ENCODE measurements at places on chromosomes 12 and 14. TPM values are rescaled to one million over a fixed set of nuclear protein-coding genes. Genes with fewer than 3 reads are reported as not detected.
A peak's percentile ranks its signal among the peaks of the same experiment; 100 is the strongest.

- no peak for DNase-seq
Measured at GRCh38 chr12:89901906-89902642, 193.4 kb upstream of the ATP2B1 start.

GRCh38 chr12:8678661-8679111 lies 16.1 kb upstream of the MFAP5 start:
- peak; percentile 16 for DNase-seq

- DNase-seq = peak; percentile 6
Measured at GRCh38 chr12:91367234-91367849, 184.7 kb upstream of the DCN start.

DNA sequence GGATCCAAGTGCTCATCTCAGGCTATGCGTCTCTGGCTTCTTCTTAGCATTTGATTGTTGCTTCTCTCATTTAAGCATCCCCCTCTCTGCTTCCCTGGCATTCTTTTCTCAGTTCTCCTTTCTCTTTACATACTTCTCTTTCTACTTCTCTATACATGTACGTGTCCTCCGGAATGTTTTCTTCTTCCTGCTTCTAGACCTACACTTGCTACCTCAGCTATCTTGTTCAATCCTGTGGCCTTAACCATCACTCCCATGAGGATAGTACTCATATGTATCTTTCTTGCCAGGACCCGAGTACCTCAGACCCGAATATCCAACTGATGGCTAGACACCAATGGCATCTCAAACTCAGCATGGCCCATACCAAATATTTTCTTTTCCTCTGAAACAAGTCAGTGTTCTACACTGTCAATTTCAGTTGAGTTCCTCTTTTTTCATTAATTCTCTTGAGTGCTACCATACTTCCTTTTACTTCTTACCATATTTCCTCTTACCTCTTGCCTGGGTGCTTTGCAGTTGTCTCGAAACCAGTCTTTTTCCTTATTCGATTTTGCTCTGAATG lies 115.1 kb upstream of the SLC38A2 start:
- DNase-seq = peak; percentile 60

- no peak for DNase-seq
Measured at GRCh38 chr14:76081642-76082041, 70.1 kb upstream of the GPATCH2L start.

GRCh38 chr12:56633468-56634241 lies 3.5 kb upstream of the BAZ2A start:
- no peak for DNase-seq

- no peak for DNase-seq
Measured at GRCh38 chr14:90518941-90519256, 122.1 kb downstream of the CALM1 start.

- no peak for DNase-seq
Measured at GRCh38 chr14:96198430-96199130, 6.1 kb upstream of the BDKRB2 start.

- no peak for DNase-seq
Measured at GRCh38 chr12:6653342-6653741, 6.1 kb upstream of the ACRBP start.

GRCh38 chr14:33511851-33512640 lies 438.8 kb downstream of the EGLN3 start:
- DNase-seq = peak; percentile 7

TOGARAM1 gene
- 8.8 TPM for total RNA-seq

All from SJSA1 (cell line).